Caudate nucleus (tissue), 63 donors: ENCODE measurements at places on chromosomes 2 and 18.

DNA sequence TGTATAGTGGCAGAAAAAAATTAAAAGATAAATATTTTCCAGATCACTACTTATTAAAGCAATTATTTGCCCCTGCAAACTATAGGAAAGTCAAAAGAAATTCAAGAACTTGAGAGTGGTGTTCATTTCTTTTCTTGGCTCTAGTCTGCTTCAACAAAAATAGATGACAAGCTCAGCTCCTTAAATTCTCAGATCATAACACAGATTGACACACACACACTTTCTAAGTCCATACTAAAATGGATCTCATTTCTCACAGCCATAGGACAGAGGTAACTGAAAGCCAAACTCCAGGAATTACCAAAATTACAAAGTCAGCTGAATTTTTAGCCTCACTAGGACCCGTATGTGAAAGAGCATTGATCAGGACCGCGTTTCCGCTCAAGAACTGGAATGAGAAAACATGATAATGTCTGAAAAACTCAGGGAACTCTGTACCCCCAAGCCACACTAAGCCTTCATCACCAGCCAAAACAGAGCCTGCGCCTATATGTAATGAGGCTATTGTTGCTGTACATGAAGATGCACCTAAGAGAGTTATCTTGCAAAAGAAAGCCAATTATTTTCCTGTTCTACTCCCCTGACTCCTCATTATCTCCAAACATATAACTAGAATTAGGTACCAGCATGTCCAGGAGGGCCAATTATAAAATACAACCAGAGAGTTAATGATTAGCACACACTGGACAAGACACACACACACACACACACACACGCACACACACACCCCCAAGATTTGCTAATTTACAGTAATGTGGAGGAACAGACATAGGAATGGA lies 16.5 kb upstream of the EFR3B start:
- no peak for DNase-seq

DNA sequence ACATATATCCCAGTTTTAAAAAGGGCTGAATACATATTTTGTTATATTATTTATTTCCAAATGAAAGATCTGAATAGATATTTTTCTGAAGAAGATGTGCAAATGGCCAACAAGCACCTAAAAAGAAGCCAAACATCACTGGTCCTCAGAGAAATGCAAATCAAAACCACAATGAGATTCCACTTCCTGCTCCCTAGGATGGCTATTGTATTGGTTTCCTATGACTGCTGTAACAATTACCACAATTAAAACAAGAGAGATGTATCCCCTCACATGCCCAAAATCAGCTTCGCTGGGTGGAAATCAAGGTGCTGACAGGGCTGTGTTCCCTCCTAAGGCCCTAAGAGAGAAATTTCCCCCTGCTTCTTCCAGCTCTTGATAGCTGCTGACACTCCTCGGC lies 23.2 kb downstream of the ABCB11 start:
- DNase-seq = no peak

- no peak for DNase-seq
Observed at GRCh38 chr2:24739354-24740025, 53.7 kb downstream of the PTRHD1 start.

GRCh38 chr2:178874529-178875240 lies 67.5 kb upstream of the TTN start:
- DNase-seq = no peak

DNA sequence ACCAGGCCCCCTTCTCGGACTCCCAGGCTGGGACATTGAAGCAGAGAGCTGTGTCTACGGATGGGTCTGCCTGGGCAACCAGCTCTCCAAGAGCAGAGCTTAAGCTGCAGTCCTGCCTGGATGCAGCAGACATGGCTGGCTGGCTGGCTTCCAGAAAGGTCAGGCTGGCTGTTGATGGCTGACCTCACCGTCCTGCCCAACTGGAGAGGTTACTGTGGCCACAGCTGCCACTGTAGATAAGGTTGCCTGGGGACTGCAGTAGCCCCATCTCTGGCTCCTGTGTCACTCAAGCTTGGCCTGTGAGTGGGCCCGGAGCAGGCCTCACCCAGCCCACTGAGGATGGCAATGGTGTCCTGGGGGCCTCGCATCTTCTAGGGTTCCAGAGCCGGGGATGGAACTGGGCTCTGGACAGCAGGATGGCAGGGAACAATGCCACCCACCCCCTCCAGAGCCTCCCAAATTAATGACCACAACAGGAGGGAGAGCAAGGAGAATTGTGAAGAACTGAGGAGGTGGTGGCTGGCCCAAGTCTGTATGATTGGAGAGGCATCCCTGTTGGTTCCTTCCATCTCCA lies 37.0 kb upstream of the FOSL2 start:
- DNase-seq = no peak

DNA sequence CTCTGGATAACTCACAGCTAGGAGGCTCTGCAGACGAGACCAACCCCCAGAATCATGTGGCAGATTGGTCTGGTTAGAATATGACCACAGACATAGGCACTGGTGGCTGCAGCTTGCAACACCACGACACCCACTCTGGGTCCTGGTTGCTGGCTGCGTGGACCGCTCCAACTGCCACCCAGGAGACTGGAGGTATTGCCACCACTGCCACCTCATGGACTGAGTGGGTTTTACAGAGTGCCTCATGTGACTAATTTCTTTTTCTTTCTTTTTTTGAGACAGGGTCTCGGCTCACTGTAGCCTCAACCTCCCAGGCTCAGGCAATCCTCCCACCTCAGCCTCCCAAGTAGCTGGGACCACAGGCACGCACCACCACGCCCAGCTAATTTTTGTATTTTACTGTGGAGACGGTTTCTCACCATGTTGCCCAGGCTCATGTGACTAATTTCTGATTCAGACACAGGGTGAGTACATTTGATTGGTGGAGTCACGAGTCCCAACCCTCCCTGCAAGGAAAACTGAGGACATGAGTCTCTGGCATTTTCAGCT lies 29.9 kb upstream of the NT5DC4 start:
- peak; percentile 3 for DNase-seq

DNA sequence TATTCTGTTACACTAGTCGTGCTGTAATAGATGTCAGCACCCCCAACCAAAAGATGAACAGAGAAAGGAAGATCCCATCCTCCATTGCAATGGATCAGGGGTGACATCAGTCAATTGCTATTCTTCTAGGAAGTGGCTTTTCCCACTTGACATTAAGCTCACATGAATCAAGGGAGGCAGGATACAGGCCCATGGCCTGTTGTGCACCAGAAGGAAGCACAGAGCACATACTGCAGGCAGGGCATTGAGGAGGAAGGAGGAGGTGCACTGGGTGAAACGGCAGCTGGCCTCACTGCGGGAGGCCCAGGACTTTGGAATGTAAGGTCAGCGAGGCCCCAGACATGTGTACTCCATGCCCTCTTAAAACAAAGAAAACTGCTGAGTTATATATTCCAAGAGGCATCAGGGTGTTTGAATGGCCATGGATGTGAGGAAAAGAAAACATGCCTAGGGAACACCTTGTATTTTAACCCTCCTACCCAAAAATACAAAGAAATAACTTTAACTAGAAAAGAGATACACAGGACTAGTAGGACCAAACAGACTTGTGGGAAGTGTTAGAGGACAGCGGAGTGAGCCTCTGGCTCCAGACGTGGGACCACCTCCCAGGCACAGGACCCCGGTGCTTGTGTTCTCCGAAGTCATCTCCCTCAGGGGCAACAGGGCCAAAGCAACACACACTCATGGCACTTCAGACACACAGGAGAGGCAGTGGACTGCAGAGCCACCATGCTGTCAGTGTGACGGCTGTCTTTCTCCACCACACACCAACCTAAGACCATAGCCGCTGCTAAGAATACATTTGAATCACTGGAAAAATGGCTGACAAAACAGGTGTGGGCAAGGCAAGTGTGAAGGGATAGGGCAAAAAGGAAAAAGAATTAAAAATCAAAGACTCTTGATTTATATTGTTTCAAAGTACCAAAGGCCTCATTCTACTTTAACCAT lies 51.4 kb upstream of the RIOK3 start:
- DNase-seq = no peak

DNA sequence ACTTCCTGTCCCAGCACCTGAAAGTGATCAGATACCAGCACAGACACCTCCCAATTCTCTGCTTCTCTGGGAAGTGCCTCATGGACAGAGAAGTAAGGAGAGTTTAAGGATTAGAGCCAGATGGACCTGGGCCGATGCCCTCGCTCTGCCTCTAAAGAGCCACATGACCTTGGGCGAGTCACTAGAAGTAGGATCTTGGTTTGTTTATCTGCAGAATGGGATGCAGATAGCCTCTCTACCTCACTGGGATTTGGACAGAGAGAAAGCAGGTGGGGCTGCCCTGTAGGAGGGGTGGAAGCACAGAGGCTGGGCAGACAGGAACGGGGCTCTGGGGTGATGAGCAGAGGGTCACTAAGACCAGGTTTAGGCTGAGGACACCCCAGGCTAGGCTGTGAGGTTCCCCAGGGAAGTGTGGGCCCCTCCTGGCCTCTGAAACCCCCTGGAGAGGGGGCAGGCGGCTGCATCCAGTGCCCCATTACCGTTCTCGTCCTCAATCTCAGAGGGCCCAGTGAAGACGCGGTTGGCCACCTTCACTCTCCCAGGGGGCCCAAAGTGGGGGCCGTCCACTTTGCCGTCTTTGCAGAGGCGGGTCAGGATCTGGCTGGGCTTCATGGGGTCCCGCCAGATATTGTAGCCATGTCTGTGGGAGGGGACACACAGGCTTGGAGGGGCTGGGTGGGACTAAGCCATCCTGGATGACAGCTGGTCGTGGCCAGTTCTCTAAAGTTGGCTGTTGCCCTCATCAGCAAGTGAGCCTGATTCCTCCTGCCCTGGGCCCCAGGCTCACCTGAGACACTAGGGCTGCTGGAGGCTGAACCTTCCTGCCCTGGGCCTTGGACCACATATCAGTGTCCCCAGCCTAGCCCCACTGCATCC lies 13.3 kb downstream of the OTOF start:
- no peak for DNase-seq

DNA sequence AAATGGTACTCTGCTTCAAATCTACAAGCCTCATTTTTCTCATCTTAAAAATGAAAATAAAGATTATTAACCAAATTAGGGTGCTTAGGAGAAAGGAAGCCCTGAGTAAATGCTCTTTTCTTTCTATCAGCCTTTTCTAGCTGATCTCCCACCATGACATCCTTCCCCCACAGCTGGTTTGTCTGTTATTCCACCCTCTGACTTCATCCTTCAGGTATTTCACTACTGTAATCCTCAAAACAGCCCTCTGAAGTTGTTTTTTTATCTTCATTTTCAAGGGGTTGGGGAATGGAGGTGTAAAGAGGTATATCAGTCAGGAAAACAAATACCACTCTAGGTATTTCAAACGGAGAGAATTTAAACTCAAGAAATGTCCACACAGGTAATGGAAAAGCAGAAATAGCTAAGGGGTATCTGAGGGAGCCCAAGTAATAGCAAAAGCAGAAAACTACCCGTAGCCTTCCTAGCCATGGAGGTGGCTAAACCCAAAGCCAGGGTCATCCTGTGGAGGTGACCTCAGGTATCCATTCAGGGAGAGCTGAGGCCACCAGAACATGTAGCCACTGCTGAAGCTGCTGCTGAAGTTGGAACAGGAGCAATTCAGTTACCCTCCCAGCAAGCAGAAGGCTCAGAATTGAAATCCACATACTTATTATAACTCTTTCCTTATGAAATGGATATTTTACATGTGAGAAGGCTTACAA lies 990.9 kb upstream of the ACVR2A start:
- DNase-seq = no peak

- DNase-seq = no peak
Observed at GRCh38 chr18:50320719-50321118, 33.2 kb upstream of the CXXC1 start.

DNA sequence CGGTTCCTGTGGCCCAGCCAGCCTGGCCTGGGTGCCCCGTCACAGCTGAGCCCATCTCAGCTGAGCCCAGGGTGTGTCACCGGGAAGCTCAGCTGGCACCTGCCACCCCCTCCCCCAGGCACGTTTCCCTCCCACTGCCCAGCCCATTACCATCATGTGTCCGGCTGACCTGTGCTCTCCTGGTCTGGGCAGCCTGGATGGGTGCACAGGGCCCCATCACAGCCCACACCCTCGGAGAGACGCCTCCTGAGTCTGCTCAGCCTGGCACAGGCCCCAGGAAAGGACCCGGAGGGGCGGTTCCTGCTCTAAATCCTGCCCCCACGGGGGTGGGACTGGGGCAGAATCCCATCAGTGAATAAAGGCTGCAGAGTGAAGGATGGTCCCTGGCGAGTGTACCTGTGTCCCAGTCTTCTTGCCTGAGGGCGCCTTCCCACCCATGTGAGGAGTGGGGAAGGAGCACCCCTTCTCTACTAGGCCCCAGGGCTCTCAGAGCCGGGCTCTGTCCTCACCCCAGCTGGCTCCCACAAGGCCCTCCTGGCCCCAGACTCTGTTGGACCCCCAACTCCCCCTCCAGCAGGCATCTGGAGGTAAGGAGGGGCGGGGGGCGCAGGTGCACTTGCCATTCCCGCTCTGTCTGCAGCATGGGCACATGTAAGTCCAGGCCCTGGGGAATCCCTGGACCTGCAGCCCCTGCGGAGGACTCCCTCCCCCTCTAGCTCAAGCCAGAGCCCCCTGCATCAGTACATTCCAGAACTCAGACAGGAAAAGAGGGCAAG lies 21.2 kb downstream of the GPC1 start:
- no peak for DNase-seq

DNA sequence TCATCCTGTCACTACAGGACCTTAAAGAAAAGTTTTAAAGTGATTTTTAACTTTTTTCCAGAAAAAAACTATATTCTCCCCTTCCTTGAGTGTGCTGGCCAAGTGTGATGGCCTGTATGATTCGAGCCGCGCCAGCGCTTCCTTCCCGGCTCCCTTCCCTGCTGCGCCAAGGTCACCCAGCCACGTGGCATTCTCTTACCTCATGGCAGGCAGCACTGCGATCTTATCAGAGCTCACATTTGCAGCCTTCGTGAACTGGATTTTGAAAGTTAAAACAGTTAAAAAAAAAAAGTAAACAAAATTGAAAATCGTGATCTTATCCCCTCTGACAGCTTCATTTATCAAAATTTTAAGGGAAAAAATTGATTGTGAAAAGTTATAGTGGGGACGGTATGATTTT lies 279.8 kb downstream of the PTGR3 start:
- DNase-seq = no peak

DNA sequence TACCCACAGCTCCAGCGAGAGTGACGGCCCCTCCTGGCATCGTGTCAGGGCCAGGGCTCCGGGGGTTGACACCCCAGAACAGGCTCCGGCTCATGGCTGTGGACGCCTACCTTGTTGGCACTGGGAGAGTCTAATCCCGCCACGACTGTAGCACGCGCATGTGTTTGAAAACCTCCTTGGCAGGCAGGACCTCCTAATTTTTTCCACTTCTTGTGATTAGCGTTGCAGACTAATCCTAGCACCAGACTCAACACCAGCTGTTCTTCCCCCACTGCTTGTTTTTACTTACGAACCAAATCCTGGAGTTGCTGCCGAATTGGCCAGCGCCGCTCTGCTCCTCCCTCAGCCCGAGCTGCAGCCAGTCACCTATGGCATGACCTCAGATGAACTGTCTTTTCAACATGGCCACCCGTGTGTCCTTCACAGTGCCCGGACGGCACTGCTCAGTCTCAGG lies 110.7 kb downstream of the KLHL29 start:
- DNase-seq = no peak

GRCh38 chr2:74428675-74429074 lies 7.1 kb downstream of the WDR54 start:
- no peak for DNase-seq
